RCC 7860 (cell line): ENCODE measurements at places on chromosomes 11 and 22.
A peak's percentile ranks its signal among the peaks of the same experiment; 100 is the strongest.

DNA sequence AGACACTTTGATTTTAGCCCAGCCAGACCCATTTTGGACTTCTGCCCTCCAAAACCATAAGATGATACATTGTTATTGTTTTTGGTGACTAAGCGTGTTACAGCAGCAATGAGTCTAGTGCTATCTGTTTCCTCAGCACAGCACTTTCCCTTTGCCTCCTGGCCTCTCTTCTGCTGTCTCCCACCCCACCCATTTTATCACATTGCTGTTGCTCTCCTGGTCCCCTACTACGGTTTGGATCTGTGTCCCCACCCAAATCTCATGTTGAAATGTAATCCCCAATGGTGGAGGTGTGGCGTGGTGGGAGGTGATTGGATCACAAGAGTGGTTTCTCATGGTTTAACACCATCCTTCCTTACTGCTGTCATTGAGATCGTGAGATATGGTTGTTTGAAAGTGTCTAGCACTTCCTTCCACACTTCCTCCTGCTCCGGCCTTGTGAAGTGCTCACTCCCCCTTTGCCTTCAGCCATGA, 59.8 kb upstream of the CD82 start:
- peak; percentile 37 for DNase-seq

DNA sequence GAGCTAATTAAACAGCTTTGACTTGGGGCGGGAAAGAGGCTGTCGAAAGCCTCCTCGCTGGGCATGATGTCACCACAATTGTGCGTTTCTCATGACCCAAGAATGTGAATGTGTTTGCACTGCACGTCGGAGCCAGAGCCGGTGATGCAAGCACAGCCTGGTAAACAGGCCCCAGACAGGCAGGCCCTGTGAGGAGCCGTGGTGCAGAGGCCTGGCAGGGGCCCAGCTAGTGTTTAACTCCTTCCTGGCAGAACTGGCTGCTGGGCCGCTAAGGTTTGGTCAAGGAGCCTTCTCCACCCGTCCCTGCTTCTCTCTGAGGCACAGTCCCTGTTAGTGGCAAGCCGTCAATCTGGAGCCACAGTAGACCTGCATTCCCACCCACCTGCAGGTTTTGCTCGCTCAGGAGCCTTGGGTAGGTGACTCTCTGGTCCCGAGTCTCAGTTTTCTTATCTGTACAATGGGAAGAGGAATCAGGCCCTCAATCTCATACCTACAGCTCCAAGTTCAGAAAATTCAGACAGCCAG, 25.4 kb upstream of the SMTN start:
- peak; percentile 78 for DNase-seq

GRCh38 chr11:46352063-46352841, 5.0 kb downstream of the DGKZ start:
- DNase-seq: peak; percentile 16

DNA sequence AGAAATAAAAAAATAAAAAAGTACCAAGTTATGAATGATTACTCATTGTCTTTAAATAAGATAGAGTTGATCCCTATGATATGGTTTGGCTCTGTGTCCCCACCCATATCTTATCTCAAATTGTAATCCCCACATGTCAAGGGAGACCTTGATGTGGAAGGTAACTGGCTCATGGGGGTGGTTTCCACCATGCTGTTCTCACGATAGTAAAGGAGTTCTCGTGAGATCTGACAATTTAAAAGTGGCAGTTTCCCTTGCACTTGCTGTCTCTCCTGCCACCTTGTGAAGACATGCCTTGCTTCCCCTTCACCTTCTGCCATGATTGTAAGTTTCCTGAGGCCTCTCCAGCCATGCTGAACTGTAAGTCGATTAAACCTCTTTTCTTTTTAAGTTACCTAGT, 18.8 kb downstream of the QSER1 start:
- DNase-seq: no peak

DNA sequence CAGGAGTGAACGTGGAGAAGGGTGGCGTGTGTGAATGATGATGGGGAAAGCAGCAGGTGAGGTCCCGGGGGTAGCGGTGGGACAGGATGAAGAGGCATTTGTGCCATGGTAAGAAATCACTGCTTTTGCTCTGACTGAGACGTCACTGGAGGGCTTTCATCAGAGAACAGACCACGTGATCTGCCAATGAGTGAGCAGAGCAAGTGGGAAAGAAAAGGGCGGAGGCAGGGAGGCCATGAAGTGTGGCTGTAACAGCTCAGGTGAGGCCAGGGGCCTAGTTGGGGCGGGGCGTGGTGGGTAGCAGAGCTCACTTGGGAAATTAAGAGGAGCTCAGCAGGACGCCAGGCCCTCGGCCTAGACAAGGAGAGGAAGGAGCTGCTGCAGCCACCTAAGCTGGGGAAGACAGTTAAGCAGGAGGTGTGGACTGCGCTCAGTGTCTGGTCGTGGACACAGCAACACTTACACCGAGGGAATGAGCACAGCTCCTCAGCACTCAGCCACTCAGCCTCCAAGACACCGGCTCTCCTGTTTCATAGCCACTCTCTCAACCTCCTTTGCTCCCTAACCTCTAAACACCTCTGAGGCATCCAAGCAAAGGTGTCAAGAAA, 14.1 kb upstream of the TMEM121B start:
- DNase-seq: no peak

- DNase-seq: no peak
Observed at GRCh38 chr11:10488934-10489691, 34.0 kb downstream of the AMPD3 start.

GRCh38 chr11:10911907-10912306, 54.1 kb upstream of the ZBED5 start:
- no peak for DNase-seq

DNA sequence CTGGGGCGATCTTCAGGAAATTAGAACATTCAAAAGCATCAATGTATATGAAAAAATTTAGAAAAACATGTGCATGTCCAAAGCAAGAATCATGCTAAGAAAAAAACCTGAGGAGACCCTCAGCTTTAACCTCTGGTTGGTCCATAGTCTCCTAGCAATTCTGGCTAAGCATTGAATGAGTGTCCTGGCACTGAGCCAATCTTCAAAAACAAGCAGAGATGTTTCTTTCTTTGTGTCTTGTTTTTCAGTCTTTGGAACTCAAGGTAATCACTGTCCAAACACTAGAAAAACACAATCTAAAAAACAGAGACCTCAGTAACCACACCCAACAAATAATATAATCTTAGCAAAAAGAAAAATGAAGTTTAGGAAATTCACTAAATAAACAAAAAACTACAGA, 205.4 kb upstream of the CARD18 start:
- DNase-seq: no peak

GRCh38 chr22:37627545-37627944, 11.9 kb upstream of the SH3BP1 start:
- no peak for DNase-seq

DNA sequence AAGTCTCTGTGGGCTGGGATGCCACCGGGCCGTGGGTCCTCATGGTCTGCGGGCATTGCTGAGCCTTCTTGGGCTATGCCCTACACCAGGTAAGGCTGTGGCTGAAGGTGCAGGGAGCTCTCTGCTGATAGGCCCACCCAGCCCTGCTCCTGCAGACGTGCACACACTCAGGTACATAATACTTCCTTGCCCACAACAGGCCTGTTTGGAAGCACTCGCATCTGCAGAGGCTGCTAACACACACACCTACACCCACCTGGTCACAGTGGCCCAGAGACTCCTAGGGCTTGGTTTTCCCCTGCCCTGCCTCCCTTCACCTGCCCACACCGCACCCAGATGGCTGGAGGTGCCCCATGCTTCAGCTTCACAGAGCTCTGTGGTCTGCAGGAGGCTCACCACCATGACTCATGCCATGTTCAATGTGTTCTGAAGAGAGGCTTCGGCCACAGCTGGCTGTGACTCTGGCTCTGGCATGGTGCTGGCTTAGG, 72.8 kb upstream of the KCNQ1OT1 start:
- DNase-seq: peak; percentile 65

- DNase-seq: no peak
Observed at GRCh38 chr11:126518972-126519690, 163.6 kb downstream of the ST3GAL4 start.

DNA sequence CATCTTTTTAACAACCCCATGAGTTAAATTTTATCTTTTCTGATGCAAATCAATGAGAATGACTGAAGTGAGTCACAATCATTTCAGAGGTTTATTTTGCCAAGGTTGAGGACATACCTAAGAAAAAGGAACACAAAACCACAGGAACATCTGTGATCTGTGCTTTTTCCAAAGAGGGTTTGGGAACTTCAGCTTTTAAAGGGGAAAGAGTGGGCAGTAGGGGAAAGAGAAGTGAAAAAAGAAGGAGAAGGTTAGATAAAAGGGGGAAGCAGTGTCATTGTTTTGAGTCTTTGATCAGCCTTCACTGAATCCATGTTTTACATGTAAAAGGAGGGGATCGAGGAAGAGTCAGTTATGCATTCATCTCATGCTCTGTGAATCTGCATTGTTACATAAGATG, 45.3 kb upstream of the SPON1 start:
- DNase-seq: no peak

DNA sequence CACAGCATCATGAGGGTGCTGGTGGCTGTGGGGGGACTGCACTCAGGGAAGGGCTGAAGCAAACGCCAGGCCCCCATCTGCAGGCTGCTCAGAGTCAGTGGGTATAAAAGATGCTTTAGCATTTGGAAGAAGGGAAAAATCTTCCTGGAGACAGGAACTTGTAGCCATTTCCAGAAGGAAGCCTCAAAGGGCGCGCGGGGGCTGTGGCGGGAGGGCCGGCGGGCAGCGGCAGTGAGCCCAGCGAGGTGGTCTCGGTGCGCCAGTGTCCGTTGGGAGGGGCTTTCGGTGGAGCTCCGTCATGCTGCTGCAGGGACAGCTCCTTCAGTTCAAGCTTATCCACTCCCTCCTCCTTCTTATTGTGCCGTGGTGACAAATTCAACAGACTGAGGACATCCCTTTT, 63.0 kb upstream of the PITPNB start:
- no peak for DNase-seq

- no peak for DNase-seq
Observed at GRCh38 chr11:33867561-33867960, 24.3 kb downstream of the LMO2 start.

GRCh38 chr11:92931746-92932422, 37.6 kb upstream of the MTNR1B start:
- DNase-seq: no peak

GRCh38 chr11:73997120-73997770, 11.6 kb downstream of the UCP3 start:
- DNase-seq: no peak

GRCh38 chr11:40202589-40203270, 1256.7 kb downstream of the LRRC4C start:
- DNase-seq: no peak

GRCh38 chr11:91078221-91078620, 855.4 kb upstream of the CHORDC1 start:
- DNase-seq: no peak

DNA sequence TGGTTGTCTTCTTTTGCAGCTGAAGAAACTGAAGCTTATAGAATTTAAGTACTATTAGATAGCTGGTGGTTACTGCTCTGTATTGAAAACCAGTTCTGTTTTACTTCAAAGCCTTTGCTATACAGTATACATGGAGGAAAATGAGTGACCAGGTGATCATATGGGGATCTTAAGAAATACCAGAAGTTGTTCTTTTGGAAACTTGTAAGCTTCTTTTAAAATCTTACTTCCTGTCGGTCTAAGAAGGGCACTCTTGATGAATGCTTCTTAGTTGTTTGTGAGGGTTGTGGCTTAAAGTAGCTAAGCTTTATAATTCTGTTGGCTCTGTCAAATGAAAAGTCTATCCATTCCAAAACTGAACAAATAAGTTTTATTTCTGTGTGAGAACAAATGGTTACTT, 55.2 kb downstream of the PDE3B start:
- no peak for DNase-seq

- no peak for DNase-seq
Observed at GRCh38 chr11:92739041-92739440, 230.4 kb upstream of the MTNR1B start.

GRCh38 chr11:128776069-128776423, 82.2 kb downstream of the FLI1 start:
- no peak for DNase-seq

GRCh38 chr11:108963118-108963517, 298.2 kb downstream of the DDX10 start:
- DNase-seq: no peak

GRCh38 chr11:11072067-11072466, 214.2 kb upstream of the ZBED5 start:
- no peak for DNase-seq

DNA sequence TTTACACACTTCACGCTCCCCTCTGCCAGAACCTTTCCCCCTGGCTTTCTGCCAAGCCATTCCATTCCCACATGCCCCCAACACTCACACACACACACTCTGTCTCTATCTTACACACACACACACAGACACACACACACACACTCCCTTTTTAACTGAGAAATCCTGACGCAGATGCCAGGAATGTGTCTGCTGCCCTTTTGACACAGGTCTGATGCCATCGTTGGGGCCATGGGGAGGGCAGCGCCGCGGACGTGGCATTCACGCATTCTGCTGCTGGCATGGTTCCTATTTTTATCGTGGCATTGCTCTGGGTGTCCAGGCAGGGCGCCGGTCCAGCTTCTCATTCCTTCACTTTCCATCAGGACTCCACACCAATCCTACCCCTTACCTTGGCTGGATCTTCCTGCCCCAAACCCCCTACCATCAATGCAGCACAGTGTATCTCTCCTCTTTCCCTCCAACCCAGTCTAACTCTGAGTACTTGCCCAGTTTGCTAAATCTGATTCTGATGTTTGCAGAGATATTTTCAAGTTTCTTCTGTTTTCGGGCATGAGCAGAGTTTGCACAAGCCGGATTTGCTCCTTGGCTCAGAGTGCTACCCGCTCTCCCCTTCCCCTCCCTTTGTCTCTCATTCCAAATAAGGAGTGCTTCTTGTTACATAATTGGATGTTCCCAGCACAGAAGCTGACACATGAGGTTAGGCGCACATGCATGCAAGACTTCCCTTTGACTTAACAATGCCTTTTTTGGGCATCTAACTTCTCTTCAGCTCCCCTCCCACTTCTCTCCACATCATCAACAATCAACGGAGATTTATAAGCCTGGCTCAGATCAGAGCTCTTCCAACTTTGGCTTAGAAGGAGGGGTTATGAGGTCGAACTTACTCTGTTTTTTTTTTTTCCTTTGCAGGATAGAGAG, 18.8 kb downstream of the SNX19 start:
- DNase-seq: peak; percentile 92

DNA sequence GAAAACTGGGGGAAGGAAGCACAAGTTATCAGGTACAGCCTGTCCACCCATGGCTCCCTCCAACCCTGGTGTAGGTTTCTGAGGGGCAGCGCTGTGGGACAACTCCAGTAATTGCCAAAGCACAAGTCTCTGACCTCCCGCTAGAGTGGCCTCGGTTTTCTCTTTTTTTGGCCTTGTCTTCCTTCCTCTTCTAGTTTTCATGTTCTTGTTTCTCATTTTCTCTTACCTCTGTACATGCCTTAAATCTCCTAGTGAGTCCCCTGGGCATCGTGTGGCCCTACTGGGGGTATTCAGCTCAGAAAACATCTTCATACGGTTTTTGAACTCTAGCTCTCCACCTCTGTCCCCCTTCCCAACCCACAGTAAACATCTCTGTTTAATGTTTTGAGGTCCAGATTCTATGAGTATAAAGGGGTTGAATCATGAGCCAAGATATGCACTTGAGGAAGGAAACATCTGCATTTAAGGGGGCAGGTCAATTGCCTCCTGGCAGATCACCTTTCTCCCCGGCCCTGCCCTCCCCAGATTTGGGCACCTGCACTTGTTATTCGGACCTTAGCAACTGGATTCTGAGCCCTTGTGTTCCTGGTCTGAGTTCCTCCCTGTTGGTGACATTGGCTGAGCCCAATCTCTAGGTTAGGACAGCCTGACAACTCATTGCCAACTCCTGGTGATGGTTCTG, 8.4 kb upstream of the LMO2 start:
- no peak for DNase-seq
